ENCODE measurements at places on chromosomes 16 and 17.

GRCh38 chr17:48552466-48553189, 7.7 kb upstream of the HOXB2 start:
- no peak overlapping the region for H3K4me3 ChIP-seq
- H3K27me3 ChIP-seq = peaks cover 14% of the 10 kb centered on the region
- H3K36me3 ChIP-seq = peaks cover 3% of the 10 kb centered on the region
- H3K4me1 ChIP-seq = peaks cover 2% of the 10 kb centered on the region
- H3K27ac ChIP-seq = no peak overlapping the region
- DNase-seq = no peak

DNA sequence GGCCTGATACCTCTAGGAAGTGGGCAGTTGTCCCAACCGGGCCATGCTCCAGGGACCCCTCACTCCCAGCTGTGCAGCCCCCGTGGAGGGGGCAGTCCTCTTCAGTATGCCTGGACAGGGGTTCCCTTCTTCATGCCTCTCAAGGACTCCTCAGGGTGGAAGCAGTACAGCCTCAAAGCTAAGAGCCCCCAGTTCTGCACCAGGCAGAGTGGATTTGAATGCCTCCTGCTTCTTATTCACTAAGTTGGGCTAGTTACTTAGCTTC, 23.9 kb upstream of the ST6GALNAC1 start:
- H3K27ac ChIP-seq = no peak overlapping the region
- peaks cover 13% of the 10 kb centered on the region for H3K27me3 ChIP-seq
- peaks cover 8% of the 10 kb centered on the region for H3K4me1 ChIP-seq
- DNase-seq = no peak
- H3K36me3 ChIP-seq = peaks cover 3% of the 10 kb centered on the region

DNA sequence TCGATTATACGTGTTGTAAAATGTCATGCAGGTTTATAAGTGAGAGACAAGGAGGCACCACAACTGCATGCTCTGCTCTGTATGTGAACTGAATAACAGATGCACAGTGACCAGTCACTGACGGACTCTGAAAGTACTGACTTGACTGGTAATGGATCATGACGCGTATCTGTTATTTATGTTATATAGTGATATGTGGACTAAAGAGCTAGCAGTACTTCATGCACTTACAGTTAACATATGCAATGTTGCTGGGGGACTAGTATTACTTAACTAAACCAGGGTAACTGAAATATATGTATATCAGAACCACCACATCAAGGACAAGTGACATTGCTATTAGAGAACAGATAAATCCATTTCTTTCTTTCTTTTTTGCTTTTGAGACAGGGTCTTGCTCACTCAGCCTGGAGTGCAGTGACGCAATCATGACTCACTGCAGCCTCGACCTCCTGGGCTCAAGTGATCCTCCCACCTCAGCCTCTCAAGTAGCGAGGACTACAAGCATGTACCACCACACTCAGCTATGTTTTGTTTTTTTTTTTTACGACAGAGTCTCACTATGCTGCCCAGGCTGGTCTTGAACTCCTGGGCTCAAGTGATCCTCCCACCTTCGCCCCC, 17.2 kb downstream of the COIL start:
- DNase-seq = no peak
- H3K27ac ChIP-seq = peak overlapping the region; percentile 78
- H3K4me1 ChIP-seq = no peaks in the 10 kb centered on the region
- peaks cover 19% of the 10 kb centered on the region for H3K36me3 ChIP-seq

DNA sequence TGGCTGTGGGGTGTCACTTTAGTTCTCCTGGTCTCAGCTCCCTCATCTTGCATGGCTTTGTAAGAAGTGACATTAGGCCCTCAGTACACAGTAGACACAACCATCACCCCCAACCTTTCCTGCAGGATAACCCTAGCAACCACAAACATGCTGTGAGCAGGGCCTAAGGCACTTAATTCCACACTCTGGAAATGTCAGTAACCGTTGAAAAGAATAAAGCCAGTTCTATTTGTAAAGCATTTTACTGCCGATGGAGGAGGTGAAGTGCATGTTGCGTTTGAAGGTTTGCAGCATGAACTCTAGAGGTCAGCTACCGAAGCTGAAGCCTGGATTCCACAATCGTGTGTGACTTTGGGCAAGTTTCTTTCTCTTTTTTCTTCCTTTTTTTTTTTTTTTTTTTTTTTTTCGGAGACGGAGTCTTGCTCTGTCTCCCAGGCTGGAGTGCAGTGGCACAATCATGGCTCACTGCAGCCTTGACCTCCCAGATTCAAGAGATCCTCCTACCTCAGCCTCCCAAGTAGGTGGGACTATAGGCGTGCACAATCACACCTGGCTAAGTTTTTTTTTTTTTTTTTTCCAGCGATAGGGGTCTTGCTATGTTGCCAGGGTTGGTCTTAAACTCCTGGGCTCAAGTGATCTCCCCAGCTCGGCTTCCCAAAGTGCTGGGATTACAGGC, 26.1 kb upstream of the TOB1 start:
- H3K27me3 ChIP-seq = peaks cover 5% of the 10 kb centered on the region
- no peak overlapping the region for H3K4me3 ChIP-seq
- H3K36me3 ChIP-seq = no peaks in the 10 kb centered on the region
- H3K27ac ChIP-seq = no peak overlapping the region

- H3K36me3 ChIP-seq = peaks cover 24% of the 10 kb centered on the region
- no peak overlapping the region for H3K4me3 ChIP-seq
- no peaks in the 10 kb centered on the region for H3K27me3 ChIP-seq
- no peak for DNase-seq
Measured at GRCh38 chr16:27618606-27619327, 68.8 kb downstream of the KATNIP start.

- no peak for DNase-seq
- no peak overlapping the region for H3K4me3 ChIP-seq
- H3K27ac ChIP-seq = no peak overlapping the region
- no peaks in the 10 kb centered on the region for H3K4me1 ChIP-seq
- H3K27me3 ChIP-seq = no peaks in the 10 kb centered on the region
Measured at GRCh38 chr17:82927661-82928601, 88.1 kb upstream of the ZNF750 start.

GRCh38 chr16:85464383-85465305, 148.5 kb upstream of the GSE1 start:
- peaks cover 30% of the 10 kb centered on the region for H3K27me3 ChIP-seq
- no peak for DNase-seq
- no peak overlapping the region for H3K27ac ChIP-seq
- H3K36me3 ChIP-seq = no peaks in the 10 kb centered on the region
- H3K4me3 ChIP-seq = no peak overlapping the region

DNA sequence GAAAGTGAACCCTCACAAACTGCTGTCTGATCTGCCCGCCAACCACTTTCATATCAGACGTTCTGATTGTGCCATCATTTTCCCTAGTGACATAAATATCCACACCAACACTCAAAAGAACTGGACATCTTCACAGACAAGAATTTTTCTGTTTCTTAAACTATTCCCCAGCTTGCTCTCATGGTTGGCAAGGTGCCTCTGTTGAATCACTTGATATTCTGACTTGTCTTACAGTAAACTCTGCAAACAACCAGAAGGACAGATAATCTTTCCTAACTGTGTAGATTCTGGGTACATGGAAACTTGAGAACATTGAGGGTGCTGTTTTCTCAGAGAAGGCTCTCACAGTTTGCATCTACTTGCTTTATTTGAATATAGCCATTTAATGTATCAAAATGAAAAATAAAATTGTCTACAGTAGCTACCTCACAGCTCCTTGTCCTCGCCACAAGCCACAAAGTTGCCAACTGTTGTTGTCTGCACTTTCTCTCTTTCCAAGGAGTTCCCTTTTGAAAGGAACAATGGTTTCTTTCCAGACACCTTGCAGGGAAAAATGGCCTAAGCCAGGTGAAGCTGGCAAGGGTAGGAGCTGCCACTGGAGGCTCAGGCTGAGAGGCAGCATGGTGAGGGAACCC, 46.0 kb upstream of the ADAMTS18 start:
- no peak overlapping the region for H3K27ac ChIP-seq
- H3K4me3 ChIP-seq = no peak overlapping the region
- H3K27me3 ChIP-seq = peaks cover 8% of the 10 kb centered on the region
- DNase-seq = no peak
- no peaks in the 10 kb centered on the region for H3K4me1 ChIP-seq
- no peaks in the 10 kb centered on the region for H3K36me3 ChIP-seq

DNA sequence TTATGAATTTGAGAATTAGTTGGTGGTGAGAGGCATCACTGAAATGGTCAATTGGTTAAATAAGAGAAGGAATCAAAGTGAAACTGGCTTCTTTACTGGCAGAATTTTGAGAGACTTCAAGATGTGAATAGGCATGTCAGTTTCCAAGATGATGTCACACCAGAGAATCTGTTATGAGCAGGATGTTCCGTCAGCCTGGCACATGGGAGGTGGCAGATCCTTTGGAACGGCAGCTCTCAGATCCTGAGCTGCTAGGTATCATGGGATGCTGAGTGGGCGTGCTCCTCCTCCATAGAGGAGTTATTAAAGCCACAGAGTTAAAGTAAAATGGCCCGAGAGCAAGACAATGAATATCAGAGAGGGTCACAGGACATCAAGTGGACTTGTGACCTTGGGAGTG, 444.3 kb upstream of the HSBP1 start:
- no peaks in the 10 kb centered on the region for H3K4me1 ChIP-seq
- no peak for DNase-seq
- H3K36me3 ChIP-seq = no peaks in the 10 kb centered on the region
- peaks cover 4% of the 10 kb centered on the region for H3K27me3 ChIP-seq
- H3K27ac ChIP-seq = no peak overlapping the region

DNA sequence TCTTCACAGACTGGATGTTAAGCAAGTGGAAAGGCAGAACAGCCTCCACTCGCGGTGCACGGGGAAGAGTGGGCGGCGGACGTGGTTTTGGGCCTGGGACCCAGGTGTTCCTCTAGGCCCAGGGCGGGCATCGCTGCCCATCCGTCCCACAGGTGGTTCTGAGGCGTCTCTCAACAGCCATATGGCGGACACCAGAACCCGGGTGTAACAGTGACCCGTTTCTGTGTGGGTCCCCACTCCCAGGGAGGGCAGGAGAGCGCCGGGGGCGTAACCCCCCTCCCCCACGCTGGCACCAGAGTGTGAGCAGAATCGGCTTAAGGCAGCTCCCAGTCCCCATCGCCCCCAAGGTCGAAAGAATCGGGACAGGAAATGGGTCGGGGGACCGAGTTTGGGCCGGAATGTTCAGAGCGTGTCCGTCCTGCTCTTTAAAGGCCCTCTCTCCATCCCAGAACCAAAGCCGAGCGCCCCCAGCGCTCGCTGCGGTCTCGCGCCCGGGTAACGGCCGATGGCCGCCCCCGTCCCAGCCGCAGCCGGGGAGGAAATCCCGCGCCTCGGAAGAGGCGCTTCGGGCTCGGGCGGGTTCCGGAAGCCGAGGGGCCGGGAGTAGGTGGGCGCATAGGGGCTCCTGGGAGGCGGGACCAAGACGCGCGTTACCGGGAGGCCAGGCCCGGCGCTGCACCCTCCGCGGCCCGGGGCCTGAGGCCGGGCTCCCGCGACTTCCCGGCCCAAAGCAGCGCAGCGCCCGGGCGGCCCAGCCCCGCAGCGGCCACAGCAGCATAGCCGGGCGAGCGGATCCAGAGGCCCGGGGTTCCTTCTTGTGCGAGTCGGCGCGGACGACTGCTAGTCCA, at the start of gene TK2:
Gene TK2 (minus strand): TSS at position 839 of the 848 bp plus-strand sequence. CDS start 61 bp downstream, at position 778.
- H3K36me3 ChIP-seq = peaks cover 2% of the 10 kb centered on the region
- peak; percentile 58 for DNase-seq
- peak within 1 kb of the TSS; percentile 77 for H3K4me3 ChIP-seq
- H3K27ac ChIP-seq = peak within 1 kb of the TSS; percentile 23
- peaks cover 62% of the 10 kb centered on the region for H3K4me1 ChIP-seq

DNA sequence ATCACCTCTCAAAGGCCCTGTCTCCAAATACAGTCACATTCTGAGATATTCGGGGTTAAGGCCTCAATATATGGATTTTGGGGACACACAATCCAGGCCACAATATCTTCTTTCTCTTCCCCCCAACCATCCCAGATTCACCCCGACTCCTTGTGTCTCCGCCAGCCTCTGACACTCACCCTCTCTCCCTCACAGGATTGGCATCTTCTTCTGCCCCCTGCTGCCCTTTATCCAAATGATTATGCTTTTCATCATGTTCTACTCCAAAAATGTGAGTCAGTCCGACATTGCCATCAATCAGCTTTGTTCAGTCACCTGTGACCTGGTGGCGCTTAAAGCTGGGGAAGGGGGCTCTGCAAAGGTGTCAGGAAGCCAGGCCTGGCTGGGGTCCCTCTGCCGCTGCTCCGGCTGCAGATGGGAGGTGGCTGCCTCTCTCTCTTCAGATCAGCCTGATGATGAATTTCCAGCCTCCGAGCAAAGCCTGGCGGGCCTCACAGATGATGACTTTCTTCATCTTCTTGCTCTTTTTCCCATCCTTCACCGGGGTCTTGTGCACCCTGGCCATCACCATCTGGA, 35.1 kb downstream of the GDE1 start:
- no peaks in the 10 kb centered on the region for H3K27me3 ChIP-seq
- no peak for DNase-seq
- H3K27ac ChIP-seq = no peak overlapping the region
- H3K36me3 ChIP-seq = no peaks in the 10 kb centered on the region

- H3K4me3 ChIP-seq = no peak overlapping the region
- H3K27me3 ChIP-seq = peaks cover 6% of the 10 kb centered on the region
Measured at GRCh38 chr17:202501-202951, 21.1 kb upstream of the DOC2B start.

- DNase-seq = no peak
- H3K4me1 ChIP-seq = peaks cover 7% of the 10 kb centered on the region
- H3K27me3 ChIP-seq = peaks cover 8% of the 10 kb centered on the region
- peaks cover 2% of the 10 kb centered on the region for H3K36me3 ChIP-seq
Measured at GRCh38 chr16:30780549-30780948, 6.5 kb downstream of the ZNF629 start.

- H3K27me3 ChIP-seq = no peaks in the 10 kb centered on the region
- no peak overlapping the region for H3K4me3 ChIP-seq
- peak overlapping the region; percentile 53 for H3K27ac ChIP-seq
- peaks cover 6% of the 10 kb centered on the region for H3K4me1 ChIP-seq
- no peak for DNase-seq
- H3K36me3 ChIP-seq = no peaks in the 10 kb centered on the region
Measured at GRCh38 chr17:17740615-17741348, 59.5 kb downstream of the RAI1 start.

- no peak for DNase-seq
- peaks cover 2% of the 10 kb centered on the region for H3K4me1 ChIP-seq
- H3K27ac ChIP-seq = no peak overlapping the region
- peaks cover 2% of the 10 kb centered on the region for H3K36me3 ChIP-seq
- H3K27me3 ChIP-seq = peaks cover 21% of the 10 kb centered on the region
Measured at GRCh38 chr16:88295671-88296436, 86.9 kb upstream of the ZNF469 start.
